Glomerular endothelial cell (primary cell): ENCODE measurements at places on chromosomes 6 and 20. TPM values are rescaled to one million over a fixed set of nuclear protein-coding genes. Genes with fewer than 3 reads are reported as not detected.

PTCRA gene
- total RNA-seq = not detected in 2 replicates

NEURL2 gene
- 3.4 and 4.8 TPM in 2 replicates for total RNA-seq

JAG1 gene
- total RNA-seq = 104 and 155 TPM in 2 replicates

TDRD6 gene
- 0.12 TPM in 1 of 2 replicates, not detected in the other for total RNA-seq

DSN1 gene
- total RNA-seq = 7.5 and 13.3 TPM in 2 replicates

PRSS16 gene
- total RNA-seq = 0.05 TPM in 1 of 2 replicates, not detected in the other

OR12D3 gene
- total RNA-seq = not detected in 2 replicates

NKAPL gene
- total RNA-seq = 0.99 and 2.8 TPM in 2 replicates

TPBG gene
- total RNA-seq = 19.0 and 27.5 TPM in 2 replicates

EDN3 gene
- total RNA-seq = not detected in 2 replicates

GTF2H4 gene
- 22.8 and 24.1 TPM in 2 replicates for total RNA-seq

PRKN gene
- total RNA-seq = 0.63 and 0.93 TPM in 2 replicates

SLPI gene
- not detected in 2 replicates for total RNA-seq

JPH2 gene
- total RNA-seq = 0.58 and 1.5 TPM in 2 replicates

ASIP gene
- not detected in 2 replicates for total RNA-seq

MAN1A1 gene
- total RNA-seq = 35.4 and 48.1 TPM in 2 replicates

SLC52A3 gene
- total RNA-seq = not detected in 2 replicates

KCNK15 gene
- total RNA-seq = 0.35 TPM in 1 of 2 replicates, not detected in the other

ARMH2 gene
- not detected in 2 replicates for total RNA-seq

CDH4 gene
- total RNA-seq = 9.2 and 11.9 TPM in 2 replicates

LY6G6C gene
- not detected in 2 replicates for total RNA-seq

FAM83B gene
- 0.29 TPM in 2 replicates for total RNA-seq

PABPC1L gene
- total RNA-seq = 2.1 and 13.6 TPM in 2 replicates

MOXD1 gene
- total RNA-seq = 5.5 and 7.5 TPM in 2 replicates

MBOAT1 gene
- total RNA-seq = 1.4 and 2.9 TPM in 2 replicates

RPS6KA2 gene
- total RNA-seq = 102 and 249 TPM in 2 replicates

NKX2-2 gene
- not detected in 2 replicates for total RNA-seq

HMGCLL1 gene
- total RNA-seq = not detected in 2 replicates

TINAG gene
- 4.8 TPM in 1 of 2 replicates, not detected in the other for total RNA-seq

ZBTB12 gene
- total RNA-seq = 1.7 TPM in 2 replicates

STMND1 gene
- not detected in 2 replicates for total RNA-seq

APOM gene
- not detected in 2 replicates for total RNA-seq

OR2H1 gene
- total RNA-seq = not detected in 2 replicates

OOEP gene
- not detected in 2 replicates for total RNA-seq

MOCS1 gene
- total RNA-seq = 8.6 and 12.1 TPM in 2 replicates

ZSCAN23 gene
- total RNA-seq = 1.2 and 2.0 TPM in 2 replicates

CYP21A2 gene
- total RNA-seq = not detected in 2 replicates

NRSN1 gene
- total RNA-seq = not detected in 2 replicates

ENPP4 gene
- total RNA-seq = 4.1 and 4.9 TPM in 2 replicates
